ENCODE measurements at places on chromosomes 12 and 14.

DNA sequence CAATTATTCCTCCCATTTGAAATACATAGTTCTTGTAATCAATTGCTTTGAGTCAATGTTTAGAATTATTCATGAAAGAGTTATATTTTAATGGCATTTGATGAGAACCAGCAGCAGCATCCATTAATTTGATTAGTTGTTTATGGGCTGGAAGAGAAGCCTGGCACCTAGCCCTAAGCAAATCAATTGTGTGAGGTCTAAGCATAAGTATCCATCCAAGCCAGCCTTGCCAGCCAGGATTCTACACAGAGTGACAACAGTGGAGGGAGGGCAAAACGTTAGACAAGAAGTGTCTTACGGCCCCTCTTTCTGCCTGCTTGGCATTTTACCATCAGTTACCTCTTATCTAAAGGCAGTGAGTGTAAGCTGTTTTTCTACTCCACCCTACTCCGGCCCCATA is 478.5 kb downstream of the NELL2 start:
- DNase-seq: no peak

- no peak for DNase-seq
Observed at GRCh38 chr12:70271025-70271424, 27.8 kb downstream of the CNOT2 start.

GRCh38 chr12:23093488-23093887 is 468.5 kb downstream of the ETNK1 start:
- DNase-seq: no peak

- DNase-seq: no peak
Observed at GRCh38 chr12:41536813-41537490, 348.8 kb downstream of the PDZRN4 start.

GRCh38 chr12:116361414-116362223 is 84.1 kb upstream of the MED13L start:
- no peak for DNase-seq

DNA sequence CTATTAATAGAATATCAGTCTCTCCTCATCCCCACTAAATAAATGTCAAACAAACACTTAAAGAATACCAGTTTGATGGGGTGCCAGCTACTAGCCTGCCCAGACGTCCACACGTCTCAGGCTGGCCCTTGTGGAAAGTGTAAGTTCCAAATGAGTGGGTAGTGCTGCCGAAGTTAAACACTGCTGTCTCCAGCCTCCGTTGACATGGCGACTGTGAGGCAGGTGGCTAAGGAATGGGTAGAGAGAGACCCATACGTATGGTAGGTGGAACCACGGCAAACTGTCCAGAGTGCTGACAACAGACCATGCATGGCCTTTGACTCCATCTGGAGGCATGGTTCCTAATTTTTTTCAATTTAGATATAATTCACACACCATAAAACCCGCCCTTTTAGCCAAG is 37.9 kb downstream of the PITPNM2 start:
- no peak for DNase-seq

All from fibroblast of skin of back (primary cell).